HCT116 (cell line): ENCODE measurements at places on chromosomes 16 and 17. TPM values are rescaled to one million over a fixed set of nuclear protein-coding genes. Genes with fewer than 3 reads are reported as not detected.

DNA sequence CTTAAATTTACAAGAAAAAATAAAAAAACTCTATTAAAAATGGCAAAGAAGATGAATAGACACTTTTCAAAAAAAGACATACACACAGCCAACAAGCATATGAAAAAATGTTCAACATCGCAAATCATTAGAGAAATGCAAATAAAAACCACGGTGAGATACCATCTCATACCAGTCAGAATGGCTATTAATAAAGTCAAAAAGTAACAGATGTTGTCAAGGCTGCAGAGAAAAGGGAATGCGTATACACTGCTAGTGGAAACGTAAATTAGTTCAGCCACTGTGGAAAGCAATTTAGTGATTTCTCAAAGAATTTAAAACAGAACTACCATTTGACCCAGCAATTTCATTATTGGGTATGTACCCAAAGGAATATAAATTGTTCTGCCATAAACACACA is 31.4 kb downstream of the CAPNS2 start:
- no peaks in the 10 kb centered on the region for H3K36me3 ChIP-seq
- no peak overlapping the region for H3K27ac ChIP-seq
- H3K4me3 ChIP-seq: no peak overlapping the region
- H3K4me1 ChIP-seq: no peaks in the 10 kb centered on the region

- H3K36me3 ChIP-seq: no peaks in the 10 kb centered on the region
- no peak overlapping the region for H3K27ac ChIP-seq
- no peaks in the 10 kb centered on the region for H3K27me3 ChIP-seq
- DNase-seq: no peak
- peaks cover 5% of the 10 kb centered on the region; the same call in 1 of the 2 replicates for H3K4me1 ChIP-seq
These were observed 94.3 kb downstream of the TBC1D16 start for GRCh38 chr17:79941088-79942010.

Gene MYO15A
- 2.8 TPM for total RNA-seq

Gene TERB1
- not detected for total RNA-seq

Gene CCL14
- total RNA-seq: not detected

Gene LRRC37A
- 1.2 TPM for total RNA-seq

Gene TEKT5
- total RNA-seq: 0.37 TPM
